Thymus (tissue), 14 donors: ENCODE measurements at places on chromosomes 7 and 10. TPM values are rescaled to one million over a fixed set of nuclear protein-coding genes. Genes with fewer than 3 reads are reported as not detected.

Gene TBC1D12
- 3.7 TPM for total RNA-seq

Gene INSYN2A
- total RNA-seq = 1.2 TPM

Gene CALCR
- 0.05 TPM for total RNA-seq

Gene AKR1C8
- 0.09 TPM for total RNA-seq

Gene TUBB8
- total RNA-seq = 0.05 TPM
